ENCODE measurements at places on chromosomes 11 and 22.

DNA sequence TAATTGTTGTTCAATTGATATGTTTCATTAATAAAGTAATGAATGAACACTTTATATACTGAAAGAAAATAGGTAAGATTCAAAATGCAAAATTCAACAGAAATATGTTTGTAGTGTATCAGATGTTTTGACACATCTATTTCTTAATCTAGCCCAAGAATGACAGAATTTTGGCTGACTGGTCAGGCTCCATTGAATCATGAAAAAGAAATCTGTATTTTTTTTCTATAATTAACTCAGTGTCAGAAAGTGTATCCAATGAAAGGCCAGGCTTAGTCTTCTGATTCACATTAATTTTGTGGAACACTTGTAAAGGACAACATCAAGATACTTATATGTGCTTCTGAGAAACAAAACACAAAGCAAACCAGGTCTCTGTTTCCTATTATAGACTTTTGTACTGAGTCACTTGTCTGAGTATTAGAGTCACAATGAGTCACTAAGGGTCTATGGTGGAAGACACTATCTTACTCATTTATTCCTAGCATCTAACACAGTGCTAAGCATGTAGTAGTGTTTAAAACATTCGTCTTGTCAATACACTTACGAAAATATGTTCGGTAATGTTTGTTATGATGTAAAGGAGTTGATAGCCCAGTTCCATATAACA is 297.7 kb upstream of the CCDC90B start:
- DNase-seq: no peak

DNA sequence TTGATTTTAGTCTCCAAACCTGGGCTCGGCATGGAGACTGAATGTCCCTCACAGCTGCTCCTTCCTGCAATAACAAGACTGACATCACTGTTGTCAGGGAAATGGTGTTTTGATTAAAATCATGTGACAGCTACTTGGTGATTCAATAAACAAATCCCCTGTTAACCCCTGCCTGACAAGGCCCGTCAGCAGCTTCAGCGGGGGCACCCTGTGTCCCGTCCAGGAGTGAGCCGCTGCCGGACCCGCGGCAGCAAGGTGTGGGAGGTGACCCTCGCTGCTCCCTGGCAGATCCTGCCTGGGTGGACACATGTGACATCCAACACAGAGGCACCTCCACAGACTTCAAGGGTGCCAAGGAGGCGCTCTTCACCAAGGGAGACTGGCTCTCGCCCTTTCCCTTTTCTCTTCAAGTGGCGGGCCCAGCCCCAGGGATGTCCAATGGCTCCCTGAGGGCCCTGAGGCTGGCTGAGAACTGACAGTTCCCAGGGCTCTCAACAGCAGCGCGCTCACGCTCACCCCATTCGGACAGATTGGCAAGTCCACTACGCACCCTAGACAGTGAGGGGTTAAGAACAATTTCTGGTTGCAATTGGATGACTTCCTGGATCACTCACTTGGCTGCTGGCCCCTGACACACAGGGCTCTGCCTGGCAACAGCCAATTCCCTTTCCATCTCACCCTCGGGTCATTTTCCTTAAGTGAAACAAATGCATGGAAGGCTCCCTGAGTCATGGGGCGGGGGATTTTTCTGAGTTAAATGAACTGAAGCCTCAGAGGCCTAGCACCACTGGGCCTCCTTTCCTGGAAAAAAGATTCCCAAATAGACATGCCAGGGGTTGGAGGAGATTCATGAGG is 30.7 kb downstream of the PPP2R1B start:
- DNase-seq: peak; percentile 73

DNA sequence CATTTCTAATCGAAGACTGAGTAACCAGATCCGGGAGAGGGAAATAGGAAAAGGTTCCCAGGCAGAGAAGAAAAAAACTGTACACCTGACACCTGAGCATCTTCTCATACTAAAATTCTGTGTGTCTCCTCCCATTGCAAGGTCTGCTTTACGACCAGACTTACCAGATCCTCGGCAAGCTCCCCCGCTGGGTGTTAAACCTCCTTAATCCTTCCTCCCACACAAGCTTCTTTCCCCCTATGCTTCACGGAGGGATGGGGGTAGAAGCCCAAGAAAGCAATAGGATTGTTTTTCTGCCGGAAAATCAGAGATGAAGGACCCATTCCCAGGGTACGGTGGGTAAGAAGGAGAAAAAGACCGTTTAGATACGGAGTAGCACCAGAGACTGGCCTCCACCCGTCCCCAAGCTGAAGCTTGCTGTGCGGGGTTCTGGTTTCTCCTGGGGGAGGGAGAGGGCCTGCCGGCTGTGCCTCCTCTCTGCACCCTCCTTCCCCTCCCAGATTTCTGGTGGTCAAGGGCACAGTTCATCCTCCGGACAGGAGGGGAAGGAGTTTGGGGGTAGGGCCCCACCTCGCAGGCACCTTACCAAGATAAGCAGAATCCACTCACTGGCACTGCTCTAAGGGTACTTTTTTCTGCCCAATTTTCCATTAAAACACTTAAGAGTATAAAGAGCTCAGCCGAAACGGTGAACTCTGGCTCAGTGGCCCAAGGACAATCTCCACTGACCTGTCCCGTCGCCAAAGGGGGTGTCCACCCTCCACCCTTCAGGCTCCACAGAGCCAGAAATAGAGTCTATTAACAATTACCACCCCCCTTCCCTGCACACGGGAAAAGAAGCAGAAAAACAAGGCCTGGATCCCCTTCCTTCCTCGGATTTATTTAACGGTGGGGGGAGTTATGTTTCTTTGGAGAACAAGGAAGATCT is 1.2 kb downstream of the TOB2 start:
- DNase-seq: no peak

- DNase-seq: no peak
Observed at GRCh38 chr11:78607696-78608095, 33.0 kb upstream of the NARS2 start.

DNA sequence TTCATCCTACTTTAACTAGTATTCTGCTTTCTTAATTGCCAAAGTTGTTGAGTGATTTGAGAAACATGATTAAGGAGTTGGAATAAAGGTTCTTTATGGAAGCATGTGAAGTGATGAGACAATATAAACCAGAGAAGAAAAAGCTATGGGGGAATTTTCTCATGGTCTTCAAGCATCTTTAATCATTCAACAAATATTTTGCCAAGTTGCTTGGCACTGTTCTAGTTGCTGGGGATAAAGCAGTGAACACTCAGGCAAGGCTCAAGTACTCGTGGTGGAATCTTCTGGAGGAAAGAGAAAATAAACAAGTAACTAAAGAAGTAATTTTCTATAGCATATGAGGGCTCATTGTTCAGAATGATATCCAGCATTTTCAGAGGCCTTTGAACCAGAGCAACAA is 9.2 kb upstream of the PIWIL4 start:
- DNase-seq: no peak

GRCh38 chr11:27353593-27354358 is 9.2 kb downstream of the CCDC34 start:
- no peak for DNase-seq

DNA sequence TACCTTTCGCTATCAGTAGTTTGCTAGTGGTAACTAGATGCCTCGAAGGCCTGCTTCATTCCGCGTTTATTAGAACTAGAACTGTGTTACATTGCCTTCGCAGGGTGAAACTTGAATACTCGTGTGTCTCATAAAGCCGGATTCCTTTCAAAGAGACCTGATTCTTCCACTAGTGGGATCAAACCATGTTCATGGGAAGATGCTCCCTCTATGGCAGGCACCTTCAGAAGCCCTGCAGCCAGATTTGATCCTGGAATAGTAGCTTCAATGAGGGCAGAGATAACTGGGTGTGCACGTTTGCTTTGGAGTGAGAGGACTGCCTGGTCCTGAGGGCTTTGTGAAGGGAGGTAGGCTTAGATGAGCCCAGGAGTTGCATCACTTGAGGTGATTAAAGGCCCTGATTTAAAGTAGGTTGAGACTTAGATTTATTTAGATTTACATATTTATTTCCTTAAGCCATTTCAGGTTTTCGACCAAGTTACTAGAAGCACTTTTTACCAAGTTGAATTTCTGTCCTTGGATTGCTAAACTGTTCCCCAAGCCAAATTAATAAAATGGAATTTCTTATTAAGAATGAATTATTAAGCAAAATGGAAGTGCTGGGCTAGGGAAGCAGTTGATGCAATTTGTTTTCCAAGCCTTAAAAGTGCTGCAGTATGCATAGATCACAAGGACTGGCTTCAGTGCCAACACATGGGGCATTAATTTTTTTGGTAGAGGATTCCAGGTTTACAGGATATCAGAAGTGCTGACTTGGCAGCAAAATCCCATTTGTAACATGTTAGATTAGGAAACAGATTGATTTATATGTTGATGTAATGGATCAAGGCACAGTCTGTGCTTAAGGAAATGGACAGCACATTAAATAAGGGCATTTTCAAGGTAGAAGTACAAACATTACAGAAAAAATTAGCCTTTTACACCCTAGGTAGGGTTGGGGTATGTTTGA is 32.9 kb downstream of the APLP2 start:
- DNase-seq: no peak

DNA sequence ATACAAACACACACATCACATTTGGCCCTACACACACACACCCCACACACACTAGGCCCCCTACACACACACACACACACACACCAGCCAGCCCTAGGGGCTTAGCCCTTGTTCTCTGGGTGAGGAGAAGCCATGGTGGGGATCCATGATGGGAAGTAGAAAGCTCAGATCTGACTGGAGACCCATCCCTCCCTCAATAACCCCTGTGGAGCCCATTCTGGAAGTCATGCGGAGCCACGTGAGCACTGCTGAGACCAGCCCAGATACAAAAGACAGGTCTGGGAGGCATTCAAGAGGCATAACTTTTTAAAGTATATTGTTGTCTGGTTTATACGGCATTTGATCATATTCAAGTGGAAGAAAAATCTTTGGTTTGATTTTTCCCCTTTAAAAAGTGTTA is 448.5 kb downstream of the SOX6 start:
- no peak for DNase-seq

DNA sequence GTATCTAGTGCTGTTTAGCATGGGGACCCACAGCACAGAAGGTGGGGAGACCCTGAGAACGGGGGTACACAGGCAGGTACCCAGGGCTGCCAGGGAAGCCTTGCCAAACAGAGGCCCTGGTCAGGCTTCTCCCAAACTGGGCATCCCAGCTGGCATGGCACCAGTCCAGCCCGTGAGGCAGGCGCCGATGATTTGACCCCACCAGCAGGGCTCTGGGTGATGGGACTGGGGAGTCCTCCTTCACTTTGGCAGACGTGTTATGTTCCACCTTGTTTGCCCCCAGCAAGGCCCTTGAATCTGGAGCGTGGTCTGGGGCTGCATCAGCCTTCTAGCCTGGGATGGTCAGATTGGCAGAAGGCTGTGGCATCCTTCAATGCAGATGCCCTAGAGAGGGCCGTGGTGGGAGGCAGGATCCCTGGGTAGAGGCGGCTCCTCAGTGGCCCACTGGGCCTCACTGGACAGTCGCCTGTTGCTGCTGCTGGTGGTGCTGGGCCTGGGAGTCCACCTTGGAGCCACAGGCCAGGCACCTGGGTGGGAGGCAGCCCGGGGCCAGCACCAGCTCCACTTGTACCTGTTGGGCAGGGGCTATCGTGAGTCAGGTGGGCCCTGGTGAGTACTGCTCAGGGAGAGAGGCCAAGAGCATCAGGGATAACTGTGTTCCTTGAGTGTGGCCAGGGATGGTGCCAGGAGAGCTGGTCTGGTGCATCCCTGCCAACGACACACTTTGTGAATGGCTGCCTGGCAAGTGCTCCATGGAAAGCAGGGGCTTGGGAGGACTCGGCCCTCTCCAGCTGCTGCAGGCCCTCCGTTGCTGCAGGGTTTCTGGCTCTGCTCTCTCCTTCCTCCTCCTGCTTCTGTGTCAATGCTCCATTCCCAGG is 3.3 kb downstream of the ADORA2A start:
- peak; percentile 15 for DNase-seq

GRCh38 chr11:611001-611996 is 4.5 kb downstream of the IRF7 start:
- no peak for DNase-seq

DNA sequence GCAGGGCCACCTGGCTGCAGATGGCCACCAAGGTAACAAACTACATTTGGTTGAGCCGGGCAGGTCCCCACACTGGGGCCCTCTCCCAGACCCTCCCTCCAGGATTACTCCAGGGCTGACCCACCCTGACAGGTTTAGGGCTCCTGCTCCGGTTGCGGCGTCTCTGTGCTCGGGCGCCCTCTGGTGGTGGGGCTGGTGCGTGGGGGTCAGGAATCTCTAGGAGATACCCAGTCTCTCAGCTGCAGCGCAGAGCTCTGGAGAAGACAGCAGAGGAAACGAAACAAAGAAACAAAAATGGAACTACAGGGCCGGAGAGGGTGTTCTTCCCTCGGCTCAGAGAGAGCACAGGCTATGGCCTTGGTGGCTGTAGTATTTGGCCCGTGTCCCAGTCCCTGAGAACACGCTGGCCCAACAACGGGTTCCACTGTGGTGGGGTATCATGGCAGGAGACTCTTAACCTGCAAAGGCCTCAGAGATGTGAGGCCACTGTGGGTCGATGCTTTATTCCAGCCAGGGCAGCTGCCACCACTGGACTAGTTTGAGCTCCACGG is 2.4 kb downstream of the C11orf96 start:
- peak; percentile 81 for DNase-seq

- no peak for DNase-seq
Observed at GRCh38 chr22:38110863-38111852, 674 bp upstream of the BAIAP2L2 start.

- DNase-seq: no peak
Observed at GRCh38 chr11:124238512-124238911, 2.4 kb upstream of the OR8G1 start.

DNA sequence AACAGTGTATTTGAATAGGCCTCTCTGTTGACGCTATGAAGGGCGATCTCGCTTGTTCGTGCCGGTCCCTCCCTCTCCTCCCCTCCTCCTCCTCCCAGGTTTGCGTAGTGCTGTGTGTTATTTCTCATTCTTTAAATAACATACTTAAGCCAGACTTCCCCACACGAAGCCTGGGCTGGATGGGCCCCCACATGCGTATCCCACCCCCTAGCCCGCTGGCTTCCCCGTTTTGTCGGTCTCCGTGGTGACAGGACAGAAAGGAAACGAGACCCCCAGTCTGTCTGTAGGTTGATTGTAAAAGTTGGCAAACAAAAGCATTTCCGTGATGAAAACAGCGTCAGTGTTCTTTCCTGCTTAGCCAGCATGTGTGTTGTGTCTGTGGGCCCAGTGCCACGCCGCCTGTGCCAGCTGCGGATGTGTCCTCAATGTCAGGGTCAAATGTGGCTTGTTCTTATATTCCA is 27.3 kb downstream of the FAM118A start:
- peak; percentile 78 for DNase-seq

- DNase-seq: no peak
Observed at GRCh38 chr22:49308300-49308699, 519.4 kb downstream of the BRD1 start.
